GM18507 (cell line): ENCODE measurements at places on chromosomes 12 and 14.
A peak's percentile ranks its signal among the peaks of the same experiment; 100 is the strongest.

- no peak for DNase-seq
These were observed 8.7 kb downstream of the TMEM119 start for GRCh38 chr12:108589028-108589839.

DNA sequence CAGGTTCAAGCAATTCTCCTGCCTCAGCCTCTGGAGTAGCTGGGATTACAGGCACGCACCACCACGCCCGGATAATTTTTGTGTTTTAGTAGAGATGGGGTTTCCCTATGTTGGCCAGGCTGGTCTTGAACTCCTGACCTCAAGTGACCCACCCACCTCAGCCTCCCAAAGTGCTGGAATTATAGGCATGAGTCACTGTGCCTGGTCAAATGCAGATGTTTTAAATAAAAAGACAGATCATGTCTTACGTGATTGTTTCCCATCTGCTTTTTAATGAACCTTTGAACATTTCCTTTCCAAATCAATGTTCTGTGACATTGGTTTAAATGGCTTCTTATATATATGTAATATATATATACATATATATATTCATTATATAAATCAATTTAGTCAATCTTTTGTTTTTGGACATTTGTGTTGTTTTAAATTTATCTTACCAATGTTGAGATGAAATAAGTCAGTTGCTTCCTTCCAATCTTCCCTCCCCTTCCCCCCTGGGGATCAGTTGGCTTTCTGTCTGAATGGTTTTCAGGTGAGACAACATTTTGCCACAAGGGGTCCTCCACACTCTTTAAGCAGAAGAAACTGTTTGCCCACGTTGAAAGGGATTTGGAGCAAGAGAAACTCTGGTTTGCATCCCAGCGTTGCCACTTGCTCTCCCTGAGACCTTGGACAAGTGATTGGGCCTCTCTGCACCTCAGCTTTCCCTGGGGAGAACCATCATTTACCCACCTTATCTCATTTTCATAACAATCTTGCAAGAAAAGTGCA is 47.6 kb upstream of the RBM19 start:
- no peak for DNase-seq

GRCh38 chr14:51248016-51248987 is 8.3 kb downstream of the TMX1 start:
- no peak for DNase-seq

- DNase-seq: no peak
These were observed 153.8 kb downstream of the PELI2 start for GRCh38 chr14:56271970-56272369.

GRCh38 chr12:64099397-64099796 is 122.7 kb downstream of the KICS2 start:
- no peak for DNase-seq

DNA sequence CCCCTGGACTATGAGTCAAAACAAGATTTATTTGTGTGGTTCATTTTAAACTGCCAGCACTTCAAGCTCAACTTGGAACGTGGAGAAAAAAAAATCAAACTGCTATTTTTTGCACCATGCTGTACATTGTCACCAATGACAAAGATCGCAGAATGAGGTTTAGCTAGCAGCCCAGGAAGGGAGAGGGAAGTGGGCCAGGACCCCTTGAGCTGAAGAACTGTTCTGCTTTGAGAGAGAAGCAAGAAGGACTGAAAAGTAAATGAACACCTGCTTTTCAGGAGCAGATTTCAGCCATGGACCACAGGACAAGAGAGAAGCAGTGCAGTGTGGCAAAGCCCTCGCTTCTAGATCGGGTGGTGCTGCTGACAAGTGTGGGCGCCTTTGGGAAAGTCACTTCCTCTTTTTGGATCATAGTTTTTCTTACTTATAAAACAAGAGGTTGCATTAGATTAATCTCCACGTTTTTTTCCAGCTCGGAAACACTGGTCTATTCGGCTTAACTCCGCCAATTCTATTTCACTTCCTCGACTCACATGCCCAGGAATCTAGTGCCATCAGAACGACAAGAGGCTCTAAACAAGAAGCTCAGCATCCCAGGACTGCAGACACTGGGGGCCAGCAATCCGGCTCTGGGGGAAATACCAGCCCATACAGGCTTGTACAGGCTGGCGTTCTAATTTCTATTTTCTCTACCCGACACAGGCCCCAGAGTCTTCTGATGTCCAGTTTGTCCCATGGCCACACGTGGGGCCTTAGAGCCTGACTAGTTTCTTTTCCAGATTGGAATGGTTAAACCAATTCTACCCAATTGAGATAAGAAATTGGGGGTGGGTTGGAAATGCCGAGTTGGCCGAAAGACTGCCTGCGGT is 129.9 kb downstream of the CRACR2A start:
- no peak for DNase-seq

DNA sequence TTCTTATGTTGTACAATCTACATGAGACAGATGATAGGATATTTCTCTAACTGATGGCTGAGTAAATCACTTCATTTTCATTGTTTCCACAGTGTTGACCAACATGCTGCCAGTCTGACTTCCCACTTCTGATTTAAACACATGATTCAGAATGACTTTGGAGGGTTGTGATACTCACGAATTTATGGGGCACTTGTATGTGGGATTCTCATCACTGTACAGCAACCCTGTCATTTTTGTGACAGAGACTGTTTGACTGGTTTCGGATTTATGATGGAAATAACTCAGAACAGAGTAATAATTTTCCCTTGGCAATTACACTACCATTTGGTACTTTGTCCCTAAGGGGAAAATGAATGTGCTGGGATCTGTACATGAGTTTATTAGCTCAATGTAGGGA is 333.8 kb downstream of the TRHDE start:
- no peak for DNase-seq

DNA sequence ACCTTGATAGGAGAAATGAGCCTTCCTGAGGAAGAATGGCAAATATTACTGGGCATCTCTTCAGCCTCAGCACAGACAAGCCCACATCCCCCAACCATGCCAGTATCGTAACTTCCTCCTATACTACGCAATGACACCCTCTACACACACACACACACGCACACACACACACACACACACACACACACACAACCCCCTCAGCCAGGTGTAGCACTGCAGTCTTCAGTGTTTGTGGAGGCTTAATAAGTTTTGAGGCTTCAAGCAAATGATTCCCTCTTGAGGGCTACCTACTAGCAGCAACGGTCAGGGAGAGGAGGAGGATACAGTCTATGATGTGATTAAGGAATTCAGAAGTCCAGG is 1.6 kb downstream of the DGKA start:
- no peak for DNase-seq

DNA sequence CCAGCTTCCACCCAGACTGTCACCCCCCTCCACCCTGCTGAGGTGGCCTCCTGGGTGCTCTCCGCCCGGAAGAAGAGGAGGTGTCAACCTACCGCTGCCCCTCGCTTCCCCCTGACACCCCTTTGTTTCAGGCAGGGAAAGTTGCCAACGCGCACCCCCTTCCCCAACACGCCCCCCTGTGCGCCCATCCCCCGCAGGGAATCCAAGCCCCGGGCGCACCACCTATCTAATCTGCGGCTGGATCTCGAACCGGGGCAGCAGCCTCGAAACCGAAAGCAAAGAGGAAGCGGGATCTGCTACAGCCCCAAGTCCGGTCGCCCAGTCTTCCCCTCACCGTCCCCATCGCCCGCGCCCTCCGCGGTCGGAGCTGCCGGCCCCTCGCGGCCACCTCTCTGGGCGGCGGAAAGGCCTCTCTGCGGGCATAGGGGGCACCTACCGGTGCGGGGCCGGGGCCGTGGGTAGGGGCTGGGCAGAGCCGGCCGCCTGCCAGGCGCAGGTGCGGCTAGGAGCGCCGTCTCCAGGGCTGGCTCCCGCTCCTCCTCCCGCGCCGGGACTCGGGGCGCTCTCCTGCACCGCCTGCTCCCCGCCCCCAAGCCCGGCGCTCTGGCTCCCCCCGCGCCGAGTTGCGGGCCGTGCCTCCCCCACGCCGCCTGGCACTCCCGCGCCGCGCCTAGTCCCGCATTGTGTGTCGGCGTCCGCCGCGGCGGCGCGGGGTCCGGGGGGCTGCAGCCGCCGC is 18.3 kb upstream of the PLEKHH1 start:
- no peak for DNase-seq

DNA sequence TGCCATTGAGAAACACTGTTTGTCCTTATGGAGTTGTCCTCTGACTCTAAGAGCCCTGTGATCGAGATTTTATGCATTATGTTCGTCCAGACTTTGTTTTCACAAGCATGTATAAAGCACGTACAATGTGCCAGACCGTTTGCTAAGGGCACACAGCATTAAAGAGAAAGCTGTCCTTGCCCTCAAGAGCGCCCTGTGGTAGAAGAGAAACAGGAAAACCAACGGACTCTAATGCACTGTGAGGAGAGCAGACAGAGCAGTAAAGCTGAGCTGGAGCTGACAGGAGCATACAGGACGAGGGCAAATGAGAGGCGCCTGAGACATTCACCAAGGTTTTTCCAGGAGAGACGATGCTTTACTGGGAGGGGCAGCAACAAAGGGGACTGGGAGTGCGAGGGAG is 66.2 kb upstream of the OVCH1 start:
- DNase-seq: no peak

DNA sequence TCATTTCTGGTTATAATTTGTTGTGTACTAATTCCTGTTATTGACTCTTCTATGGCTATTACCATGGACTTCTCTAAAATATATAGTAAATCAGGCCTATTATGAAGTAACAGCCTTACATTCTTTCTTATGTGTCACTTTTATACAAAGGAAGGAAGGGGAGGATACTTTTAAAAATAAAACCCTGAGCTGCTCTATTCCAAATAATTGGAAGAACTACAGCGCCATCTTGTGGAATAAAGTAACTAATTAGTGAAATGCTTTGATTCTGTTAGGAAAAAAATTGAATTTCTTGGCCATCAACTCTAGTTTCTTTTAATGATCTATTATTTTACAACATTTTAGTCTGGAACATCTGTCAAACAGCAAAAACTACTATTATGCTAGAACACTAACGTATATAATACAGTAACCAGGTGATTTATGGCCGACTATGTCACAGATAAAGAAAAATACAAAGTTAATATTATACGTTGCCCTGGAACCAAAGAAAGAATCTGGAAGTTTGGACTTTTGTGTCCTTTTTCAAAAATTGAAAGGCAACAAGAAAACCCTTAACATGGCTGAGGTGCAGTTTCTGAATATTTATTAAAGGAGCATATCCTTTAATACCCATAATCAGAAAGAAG is 55.0 kb upstream of the NELL2 start:
- peak; percentile 4 for DNase-seq

GRCh38 chr14:24224618-24225071 is 7.5 kb downstream of the NEDD8 start:
- DNase-seq: no peak

DNA sequence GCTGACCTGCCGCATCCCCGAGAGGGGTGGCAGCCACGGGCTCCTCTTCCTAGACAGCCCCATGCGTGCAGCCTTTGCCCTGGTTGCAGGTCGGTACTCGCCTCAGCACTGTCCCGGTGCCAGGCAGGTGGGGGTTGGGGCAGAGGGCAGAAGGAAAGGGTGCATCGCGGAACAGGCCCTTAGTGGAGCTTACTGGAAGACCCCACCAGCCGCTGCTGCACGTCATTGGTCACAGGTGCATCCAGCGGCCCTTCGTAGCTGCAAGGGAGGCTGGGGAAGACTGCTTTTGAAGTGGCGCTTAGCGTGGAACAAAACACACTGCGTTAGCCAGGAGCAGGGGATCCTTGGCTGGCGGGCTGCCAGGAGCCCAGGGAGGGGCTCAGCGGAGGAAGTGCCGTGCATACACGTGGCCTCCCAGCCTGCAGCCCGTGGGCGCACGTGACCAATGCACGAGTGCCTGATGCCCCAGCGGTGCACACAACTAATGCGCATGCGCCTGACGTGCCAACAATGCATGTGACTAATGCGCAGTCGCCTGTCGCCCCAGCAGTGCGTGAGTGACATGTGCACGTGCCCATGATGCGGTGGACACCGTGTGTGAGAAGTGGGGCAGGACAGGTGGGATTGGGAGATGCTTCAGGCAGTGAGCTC is 5.0 kb upstream of the EP400 start:
- no peak for DNase-seq

GRCh38 chr12:117060246-117060928 is 38.8 kb downstream of the TESC start:
- no peak for DNase-seq

DNA sequence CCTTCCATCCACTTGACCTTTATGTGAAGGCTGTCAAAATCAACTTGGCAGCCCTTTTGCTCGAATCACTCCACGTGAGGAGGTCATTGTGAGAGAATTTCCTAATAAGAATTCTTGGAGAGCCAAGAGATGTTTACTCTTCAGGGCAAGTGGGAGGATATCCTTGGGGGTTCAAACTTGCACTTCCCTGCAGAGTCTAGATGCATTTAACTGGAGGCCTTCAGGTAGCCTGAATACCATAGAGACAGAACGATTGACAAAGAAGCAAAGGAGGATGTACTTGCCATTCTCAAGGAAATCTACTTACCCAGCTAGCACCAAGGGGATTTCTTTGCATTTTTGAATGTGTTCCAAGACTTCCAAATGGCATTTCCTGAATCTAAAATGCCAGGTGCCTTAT is 1702.6 kb upstream of the FLRT2 start:
- no peak for DNase-seq
